Suppressor macrophage (primary cell): ENCODE measurements at places on chromosomes 4 and X.

DNA sequence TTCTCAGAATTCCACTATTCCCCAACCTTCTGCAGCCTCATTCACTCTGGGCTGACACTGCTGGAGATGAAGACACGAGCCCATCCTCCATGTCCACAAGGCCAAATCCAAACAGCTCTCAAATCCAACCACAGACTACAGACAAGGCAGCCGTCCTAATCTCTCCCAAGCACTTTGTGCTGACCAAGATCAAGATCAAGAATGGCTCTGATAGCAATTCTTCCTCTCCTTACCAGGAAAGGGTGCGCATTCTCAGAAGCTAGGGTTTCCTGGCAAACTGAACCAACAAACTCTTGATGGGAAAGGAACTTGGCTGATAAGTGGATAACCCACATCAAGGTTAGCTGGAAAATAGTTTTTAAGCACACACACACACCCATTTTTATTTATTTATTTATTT is 26.5 kb downstream of the RELL1 start:
- DNase-seq, result no peak

- no peak for DNase-seq
These were observed 186.7 kb downstream of the PALLD start for GRCh38 chr4:168683595-168683994.

DNA sequence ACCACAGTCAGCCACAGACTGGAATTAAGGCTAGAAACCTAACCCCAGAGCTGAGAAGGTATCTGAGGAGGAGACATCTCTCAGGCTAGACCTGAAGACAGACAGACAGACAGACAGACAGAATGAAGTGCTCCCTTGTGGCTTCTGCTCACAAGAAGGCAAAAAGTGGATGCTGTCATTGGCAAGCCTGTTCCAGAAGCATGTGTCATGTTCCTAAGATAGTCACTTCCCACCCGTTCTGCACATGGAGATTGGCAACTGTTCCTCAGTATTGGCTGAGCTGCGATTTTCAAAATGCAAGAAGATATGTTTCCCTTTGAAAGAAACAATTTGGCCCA is 166.4 kb downstream of the NSUN7 start:
- peak; percentile 65 for DNase-seq

DNA sequence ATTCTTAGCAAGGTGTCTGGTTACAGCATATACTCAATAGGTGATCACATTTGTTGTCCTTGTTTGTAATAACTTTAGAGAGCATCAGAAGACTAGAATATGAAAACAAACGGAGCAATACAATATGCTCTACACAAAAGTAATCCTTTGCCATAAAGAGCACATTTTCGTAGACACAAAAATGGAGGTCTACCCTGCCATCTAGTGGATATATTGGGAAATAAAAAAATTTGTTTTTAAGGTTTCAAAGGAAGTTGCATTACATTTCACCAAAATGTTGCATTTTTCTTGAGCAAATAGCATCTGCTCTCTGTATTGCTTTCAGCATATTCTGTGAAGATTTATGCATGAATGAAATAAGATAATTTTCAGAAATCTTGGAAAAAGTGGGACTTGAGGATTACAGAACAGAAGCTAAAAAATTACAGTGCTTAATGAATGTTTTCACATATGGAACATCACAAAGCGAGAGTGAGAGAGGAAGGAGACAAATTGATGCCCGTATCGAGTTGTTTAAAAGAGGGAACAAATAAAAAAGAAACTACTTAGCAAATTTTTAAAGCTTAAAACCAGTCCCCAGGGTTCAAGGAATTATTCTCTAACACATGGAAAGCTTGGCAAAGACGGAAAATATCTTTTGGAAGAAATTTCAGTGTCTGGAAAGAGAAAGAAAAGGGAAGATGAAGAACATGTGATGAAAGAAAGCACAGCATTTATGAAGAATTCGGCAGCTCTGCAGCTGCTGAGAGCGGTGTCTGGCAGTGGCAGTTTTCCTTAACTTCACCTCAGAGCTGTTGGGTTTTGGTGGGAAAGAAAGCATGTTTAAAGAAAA is 390.1 kb downstream of the ANKRD50 start:
- DNase-seq, result peak; percentile 7

GRCh38 chr4:167779864-167780263 is 312.5 kb upstream of the ANXA10 start:
- no peak for DNase-seq

DNA sequence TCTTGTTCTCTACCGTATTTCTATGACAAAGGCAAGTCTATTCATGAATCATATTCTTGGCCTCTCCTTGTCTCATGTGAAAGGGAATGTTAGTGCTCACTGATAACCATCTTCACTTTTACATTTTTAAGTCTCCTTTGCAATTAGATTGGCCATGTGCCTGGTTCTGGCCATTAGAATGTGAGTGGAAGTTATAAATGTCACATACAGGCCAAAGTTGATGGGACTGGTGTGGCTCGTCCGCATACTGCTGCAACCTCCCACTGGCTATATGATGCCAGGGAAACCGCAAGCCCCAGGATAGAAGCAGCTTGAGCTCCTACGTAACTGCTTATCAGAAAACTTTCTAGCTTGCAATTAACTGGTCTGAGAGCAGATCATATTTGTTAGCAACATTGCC is 86.1 kb downstream of the MAGEC1 start:
- no peak for DNase-seq

DNA sequence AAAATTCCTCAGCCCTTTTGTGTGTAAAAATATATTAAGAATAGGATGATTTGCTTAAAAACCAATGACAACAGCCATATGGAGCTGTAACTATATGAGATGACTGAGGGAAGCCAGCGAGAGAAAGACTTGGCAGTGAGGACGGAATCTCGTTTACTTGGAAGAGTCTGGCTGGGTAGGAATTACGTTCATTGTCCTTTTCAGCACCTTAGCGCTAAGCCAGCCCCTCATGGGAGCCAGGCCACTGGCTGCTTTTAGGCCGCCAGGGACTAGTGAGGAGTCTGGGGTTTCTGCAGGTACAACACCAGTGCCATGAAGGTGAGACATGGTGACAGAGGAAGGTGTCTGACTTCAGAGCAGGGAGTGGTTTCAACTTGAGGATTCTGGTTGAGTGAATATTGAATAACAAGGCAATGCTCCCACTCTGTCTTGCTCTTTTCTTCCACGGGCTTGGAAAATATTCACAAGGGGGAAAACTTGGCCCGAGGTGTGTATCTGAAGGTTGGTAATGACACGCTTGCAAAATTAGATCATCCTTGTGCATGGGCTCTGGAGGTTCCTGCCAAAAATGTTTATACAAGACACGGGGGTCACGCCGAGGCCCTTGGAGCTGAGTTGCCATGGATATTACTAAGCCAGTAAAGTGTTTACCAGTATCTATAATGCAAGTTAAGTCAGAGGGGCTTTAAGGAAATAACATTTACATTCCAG is 17.4 kb downstream of the KLF3 start:
- no peak for DNase-seq

DNA sequence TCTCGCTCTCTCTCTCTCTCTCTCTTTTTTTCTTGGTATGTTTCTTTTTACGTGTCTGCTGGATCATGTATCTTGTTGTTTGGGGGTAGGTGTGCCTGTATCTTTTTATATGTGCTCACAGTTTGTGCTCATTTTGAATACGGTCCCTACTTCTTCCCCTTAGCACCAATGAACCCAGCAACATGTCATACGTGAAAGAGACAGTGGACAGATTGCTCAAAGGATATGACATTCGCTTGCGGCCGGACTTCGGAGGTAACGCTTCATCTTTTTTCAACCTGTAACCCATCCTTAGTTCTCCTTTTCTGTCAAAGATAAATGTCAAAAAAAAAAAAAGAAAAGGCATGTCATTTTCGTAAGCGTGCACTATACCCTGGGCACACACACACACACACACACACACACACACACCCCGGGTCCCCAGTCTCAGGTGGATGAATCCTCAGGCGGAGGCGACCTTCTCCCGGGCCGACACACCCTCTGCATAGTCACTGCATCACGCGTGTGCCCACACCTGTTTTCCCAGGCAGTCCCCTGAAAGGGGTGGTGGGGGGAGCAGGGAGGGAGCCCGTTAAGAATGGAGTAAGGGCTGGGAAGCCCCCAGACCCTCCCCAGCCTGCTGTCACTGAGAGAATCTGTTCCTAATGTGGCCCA is 511 bp downstream of the GABRB1 start:
- no peak for DNase-seq

DNA sequence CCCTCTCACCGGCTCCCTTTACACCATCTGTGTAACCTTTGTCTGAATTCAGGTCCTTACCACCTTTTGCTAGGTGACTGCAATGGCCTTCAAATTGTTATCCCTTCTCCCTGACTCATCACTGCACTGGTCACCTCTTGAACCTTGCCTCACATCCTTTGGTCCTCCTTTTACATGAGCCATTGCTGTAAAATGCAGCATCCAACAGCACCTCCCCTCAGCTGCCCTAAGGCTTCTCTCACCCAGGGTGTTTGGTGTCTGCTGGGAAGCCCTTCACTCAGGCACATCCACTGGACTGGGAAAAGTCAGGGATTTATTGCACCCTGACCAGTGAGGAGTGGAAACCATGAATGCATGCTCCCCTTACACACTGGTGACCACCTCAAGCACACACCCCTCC is 192.5 kb upstream of the GATB start:
- no peak for DNase-seq

GRCh38 chr4:23235628-23236390 is 543.1 kb downstream of the GBA3 start:
- no peak for DNase-seq

- DNase-seq, result no peak
These were observed 287.2 kb upstream of the CT83 start for GRCh38 chrX:116749943-116750342.

- no peak for DNase-seq
These were observed 226.1 kb downstream of the COX18 start for GRCh38 chr4:72843466-72843865.

- no peak for DNase-seq
These were observed 17.6 kb downstream of the TNIP3 start for GRCh38 chr4:121146530-121146929.

GRCh38 chrX:100408713-100409609 is 1.1 kb downstream of the PCDH19 start:
- no peak for DNase-seq

- DNase-seq, result no peak
These were observed 415.4 kb downstream of the SPRY1 start for GRCh38 chr4:123812066-123812390.

- no peak for DNase-seq
These were observed 329.3 kb upstream of the RPS6KA3 start for GRCh38 chrX:20595928-20596575.

GRCh38 chr4:78059524-78059889 is 2.4 kb downstream of the FRAS1 start:
- DNase-seq, result peak; percentile 60

GRCh38 chrX:123308658-123309057 is 124.6 kb downstream of the GRIA3 start:
- no peak for DNase-seq

DNA sequence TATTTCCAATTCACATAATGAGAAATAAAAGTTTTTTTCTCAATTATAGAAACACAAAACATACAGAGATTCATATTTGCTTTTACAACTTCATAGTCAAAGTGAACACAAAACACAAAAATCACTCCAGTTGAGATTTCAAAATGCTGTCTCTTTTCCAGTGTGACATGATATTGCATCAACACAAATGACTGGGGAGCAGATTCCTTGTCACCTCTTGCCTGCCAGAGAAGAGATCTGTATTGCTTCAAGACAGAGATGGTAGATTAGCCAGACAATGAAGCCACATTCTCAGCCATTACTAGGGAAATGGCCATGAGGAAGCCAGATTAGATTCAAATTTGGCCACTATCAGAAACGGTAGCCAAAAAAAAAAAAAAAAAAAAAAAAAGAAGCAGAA is 2313.1 kb upstream of the AGA start:
- DNase-seq, result no peak

- DNase-seq, result no peak
These were observed 118.0 kb downstream of the IRF2 start for GRCh38 chr4:184356366-184356765.

GRCh38 chrX:65750674-65751469 is 83.4 kb downstream of the MSN start:
- DNase-seq, result no peak

DNA sequence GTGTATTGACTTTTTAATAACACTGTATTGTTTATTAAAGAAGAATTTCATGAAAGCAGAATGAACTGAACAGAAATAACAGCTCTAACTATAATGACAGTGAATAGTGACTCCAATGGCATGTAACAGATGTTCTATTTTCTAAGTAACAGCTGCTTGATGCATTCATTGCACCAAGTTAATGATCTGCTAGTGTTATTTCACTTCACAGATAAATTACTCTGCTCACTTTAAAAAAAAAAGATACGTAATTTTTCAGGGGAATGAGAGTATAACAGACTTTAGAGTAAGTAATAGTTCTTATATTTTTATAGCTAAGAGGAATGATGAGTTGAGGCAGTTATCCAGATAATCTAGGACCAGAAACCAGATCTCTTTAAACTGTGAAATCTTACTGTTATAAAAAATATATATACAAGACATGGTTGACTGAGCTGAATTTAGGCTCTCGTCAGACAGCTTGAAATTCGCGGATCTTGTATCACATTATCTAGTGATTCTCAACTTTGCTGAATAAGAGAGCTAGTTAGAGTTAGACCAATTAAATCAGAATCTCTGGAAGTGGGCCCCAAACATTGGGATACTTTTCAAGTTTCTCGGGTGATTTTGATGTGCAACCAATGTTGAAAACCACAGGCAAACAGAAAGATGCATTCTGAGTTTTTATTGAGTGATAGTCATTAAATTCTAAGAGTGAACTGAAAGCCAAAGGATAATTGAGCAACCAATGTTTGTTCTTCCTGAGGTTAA is 840.7 kb downstream of the DMD start:
- DNase-seq, result no peak

GRCh38 chrX:20743046-20743445 is 476.3 kb upstream of the RPS6KA3 start:
- no peak for DNase-seq

DNA sequence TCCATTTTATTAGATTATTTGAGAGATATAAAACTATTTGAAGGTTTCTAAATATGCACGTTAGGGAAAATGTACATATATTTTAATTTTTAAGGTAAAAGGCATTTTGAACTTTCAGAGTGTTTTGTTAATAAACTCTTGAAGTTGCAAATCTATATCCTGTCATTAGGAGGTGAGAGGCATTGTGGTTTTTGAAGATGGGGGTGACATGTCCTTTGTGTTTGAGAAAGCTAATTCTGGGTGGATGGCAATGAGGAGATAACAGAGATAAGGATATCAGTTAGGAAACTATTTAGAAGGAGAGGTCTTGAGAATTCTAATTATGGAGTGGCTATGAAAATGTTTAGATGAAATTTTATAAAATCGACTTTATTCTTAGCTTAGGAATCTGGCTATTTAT is 6.1 kb downstream of the STIM2 start:
- DNase-seq, result no peak

DNA sequence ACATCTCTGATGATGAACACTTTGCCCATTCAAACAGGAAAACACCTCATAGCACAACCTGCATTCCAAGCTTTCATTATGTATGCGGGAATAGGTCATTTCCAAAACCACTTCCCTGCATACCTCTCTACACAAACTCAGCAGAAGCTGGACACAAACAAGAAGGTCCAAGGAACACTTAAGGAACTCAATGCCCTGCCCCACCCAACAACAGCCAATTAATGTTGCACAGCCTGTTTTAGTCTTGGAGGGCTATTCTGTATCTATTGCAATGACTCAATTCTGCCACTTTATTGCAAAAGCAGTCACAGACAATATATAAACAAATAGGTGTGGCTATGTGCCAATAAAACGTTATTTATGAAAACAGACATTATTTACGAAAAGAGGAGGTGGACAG is 16.7 kb downstream of the OPHN1 start:
- no peak for DNase-seq
